ENCODE measurements at places on chromosomes 1 and 21.
A peak's percentile ranks its signal among the peaks of the same experiment; 100 is the strongest.

GRCh38 chr1:47243910-47244309, 11.9 kb upstream of the TAL1 start:
- DNase-seq, result no peak

DNA sequence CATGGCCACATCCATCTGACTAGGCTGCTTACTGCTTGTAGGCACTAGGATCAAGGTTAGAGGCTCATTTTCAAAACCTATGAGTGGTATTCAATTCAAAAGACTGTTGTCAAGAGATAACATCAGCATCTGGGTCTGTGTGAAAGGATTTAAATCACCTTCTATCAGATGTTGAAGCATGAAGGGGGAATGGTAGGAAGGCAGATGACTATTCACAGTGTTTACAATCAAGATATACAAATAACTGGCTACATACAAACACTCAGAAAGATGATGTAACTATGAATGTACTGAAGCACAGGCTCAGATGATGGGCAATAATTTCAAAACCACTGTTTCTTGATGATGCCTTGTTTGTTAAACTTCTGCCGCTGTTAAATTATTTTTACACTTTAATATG, 249.2 kb downstream of the SLC45A1 start:
- peak; percentile 84 for DNase-seq

GRCh38 chr1:1345384-1345783, 3.8 kb downstream of the DVL1 start:
- no peak for DNase-seq

- no peak for DNase-seq
Measured at GRCh38 chr1:159084152-159084551, 7.6 kb upstream of the AIM2 start.

DNA sequence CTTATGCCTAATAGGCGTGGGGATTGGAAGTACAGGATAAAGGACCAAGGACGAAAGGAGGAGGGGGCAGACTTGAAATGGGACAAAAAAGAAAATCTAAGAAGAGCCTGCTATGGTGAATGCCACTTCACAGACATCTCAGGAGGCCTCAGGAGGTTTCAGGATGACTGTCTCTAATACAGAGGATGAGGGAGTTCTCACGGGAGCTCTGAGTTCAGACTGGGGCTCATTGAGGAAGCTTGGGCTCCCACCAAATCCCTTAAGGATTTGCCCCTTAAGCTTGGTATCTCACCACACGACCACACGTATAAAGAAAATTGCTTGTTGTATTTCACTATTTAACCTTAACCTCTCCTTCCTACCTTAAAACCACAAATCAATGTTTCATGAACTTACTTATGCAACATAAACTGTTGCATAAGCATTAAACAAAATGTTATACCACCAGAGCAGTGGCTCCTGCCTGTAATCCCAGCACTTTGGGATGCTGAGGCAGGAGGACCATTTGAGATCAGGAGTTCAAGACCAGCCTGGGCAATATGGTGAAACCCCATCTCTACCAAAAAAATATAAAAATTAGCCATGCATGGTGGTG, 12.4 kb downstream of the SLC30A1 start:
- DNase-seq, result no peak

DNA sequence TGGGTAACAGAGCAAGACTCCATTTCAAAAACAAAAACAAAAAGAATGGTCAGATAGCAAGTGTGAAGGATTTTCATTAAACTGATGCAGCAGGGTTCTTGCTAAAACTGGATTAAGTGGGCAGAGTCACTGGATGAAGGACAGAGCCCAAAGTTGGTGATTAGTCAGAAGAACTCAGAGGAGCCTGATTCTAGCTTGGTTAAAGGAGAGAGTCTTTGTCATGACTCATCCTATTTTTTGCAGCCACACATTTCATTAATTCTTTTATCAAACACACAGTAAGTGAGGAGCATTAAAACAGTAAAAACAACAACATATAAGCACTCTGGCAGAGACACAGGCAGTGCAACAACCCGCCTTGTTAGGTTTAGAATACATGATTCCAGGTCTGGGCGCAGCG, 56.0 kb upstream of the EDARADD start:
- DNase-seq, result peak; percentile 1

DNA sequence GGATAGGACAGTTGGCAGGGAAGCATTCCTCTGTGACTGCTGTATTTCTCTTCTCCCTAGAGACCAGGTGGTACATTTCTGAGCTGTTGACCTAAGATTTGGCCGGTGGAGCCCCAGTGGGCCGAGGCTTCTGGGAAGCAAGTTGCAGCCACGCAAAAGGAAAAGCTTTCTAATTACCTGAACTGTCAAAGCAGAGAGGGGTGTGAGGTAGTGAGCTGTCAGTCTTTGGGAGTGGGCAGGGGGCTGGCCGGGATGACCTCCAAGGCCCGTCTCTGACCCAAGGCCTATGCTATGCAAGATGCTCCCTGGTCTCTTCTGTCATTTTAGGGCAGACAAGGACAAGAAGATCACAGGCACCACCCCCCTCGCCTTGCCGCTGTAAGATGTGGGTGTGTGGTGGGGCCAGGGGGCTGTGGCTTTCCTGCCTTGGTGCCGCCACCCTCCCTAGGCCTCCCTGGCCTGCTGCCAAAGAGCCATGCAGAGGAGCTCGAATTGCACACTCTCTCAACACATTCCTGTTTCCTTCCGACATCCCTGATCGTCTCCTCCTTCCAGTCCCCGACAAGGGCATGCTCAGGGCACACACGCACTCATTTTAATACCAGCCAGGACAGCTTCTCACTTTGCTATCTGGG, 7.7 kb downstream of the PADI1 start:
- peak; percentile 73 for DNase-seq

- DNase-seq, result no peak
Measured at GRCh38 chr21:34619841-34620665, 5.1 kb upstream of the RCAN1 start.

GRCh38 chr1:7462617-7463016, 308.5 kb upstream of the VAMP3 start:
- DNase-seq, result no peak

- DNase-seq, result peak; percentile 61
Measured at GRCh38 chr1:77639056-77639455, 43.4 kb downstream of the ZZZ3 start.

GRCh38 chr1:56584910-56585528, 5.7 kb upstream of the PLPP3 start:
- DNase-seq, result peak; percentile 77

DNA sequence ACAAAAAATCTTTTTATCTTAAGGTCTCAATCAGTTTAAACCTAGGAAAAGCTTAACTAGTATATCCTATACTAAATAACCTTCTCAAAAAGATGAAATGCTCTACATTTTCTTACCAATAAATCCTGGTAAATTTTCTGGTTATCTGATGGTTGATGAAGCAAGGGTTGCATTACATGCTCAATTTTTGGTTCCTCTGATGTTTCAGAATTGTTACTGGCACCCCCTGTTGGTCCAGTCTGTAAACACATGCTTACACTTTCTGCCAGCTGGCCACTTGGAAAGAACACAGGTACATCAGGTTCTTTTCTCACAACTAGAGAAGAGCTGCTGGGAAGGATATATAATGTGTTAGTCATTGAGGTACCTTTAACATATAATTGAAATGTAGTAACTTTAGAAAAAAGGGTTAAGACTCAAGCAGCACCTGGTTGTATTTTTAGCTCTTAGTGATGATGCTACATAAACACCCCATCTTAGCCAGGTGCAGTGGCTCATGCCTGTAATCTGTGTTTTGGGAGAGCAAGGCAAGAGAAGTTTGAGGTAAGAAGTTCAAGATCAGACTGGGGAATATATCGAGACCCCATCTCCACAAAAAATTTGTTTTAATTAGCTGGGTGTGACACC, 30.9 kb upstream of the TAL1 start:
- DNase-seq, result peak; percentile 38

- DNase-seq, result no peak
Measured at GRCh38 chr1:235639226-235640205, 10.1 kb downstream of the GNG4 start.

GRCh38 chr1:37131281-37131680, 97.0 kb upstream of the GRIK3 start:
- no peak for DNase-seq

DNA sequence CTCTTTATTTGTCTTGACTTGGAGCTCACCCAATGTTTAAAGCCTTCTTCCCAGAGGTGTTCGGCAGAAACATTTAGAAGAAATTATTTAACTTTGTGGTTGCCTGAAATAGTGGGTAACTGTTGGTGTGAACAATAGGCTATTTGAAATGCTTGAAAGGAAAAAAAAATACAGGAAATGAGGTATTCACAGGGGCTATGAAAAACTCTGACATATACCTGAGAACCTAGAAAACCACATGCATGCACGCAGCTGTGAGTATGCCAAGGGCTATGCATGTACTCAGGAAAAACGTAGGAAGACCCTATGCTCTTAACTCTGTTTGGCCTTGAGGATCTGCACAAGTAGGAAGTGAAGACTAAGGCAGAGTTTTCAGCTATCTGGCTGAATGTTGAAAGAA, 16.4 kb upstream of the RNF186 start:
- DNase-seq, result no peak

DNA sequence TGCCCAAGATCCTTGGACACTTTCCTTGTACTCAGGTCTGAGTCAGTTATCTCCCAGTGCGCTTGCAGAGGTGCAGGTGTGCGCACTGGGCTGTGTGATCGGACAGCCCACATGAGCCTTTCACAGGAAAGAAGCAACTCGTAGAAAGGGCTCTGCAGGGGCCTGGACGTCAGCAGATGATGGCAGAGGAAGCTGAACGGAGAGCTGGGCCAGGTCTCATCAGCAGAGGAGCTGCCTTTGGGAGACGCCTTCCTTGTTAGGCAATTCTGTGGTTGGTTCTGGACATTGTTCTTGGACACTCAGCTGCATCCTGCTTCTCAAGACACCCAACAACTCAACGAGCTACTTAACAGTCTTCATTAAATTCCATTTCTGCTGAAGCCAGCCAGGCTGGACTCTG, 7.5 kb upstream of the PROK1 start:
- no peak for DNase-seq

GRCh38 chr1:66326867-66327266, 207.1 kb upstream of the SGIP1 start:
- DNase-seq, result no peak

DNA sequence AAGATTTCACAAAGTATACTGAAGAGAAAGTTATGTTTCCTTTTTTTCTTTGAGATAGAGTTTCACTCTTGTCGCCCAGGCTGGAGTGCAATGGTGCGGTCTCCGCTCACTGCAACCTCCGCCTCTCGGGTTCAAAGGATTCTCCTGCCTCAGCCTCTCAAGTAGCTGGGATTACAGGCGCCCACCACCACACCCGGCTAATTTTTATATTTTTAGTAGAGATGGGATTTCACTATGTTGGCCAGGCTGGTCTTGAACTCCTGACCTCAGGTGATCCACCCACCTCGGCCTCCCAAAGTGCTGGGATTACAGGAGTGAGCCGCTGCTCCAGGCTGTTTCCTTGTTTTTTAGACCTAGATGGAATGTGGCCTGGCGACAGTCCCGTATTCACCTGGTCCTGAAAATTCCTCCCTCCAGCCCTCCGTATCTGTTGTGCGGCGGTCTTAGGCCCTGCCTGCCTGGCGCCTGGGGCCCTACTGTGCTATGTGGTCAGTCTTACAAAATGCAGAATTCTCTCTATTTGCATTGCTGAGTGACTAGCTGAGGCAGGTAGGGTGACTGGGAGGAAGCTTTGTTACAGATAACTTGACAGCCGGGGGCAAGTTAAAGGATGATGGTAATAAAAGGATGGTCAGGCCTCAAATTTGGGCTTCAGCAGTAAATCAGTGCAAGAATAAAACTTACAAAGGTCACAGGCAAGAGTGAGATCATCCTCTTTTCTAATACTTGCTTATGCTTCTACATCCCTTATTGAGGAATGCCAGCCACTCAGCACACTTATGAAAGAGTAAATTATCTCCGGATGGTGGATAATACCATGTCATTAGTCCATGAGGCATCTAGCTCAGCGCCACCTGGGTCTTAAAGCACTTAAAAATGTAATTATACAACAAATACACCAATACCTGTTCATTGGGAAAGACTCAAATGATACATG, 30.3 kb downstream of the PARK7 start:
- DNase-seq, result peak; percentile 40

DNA sequence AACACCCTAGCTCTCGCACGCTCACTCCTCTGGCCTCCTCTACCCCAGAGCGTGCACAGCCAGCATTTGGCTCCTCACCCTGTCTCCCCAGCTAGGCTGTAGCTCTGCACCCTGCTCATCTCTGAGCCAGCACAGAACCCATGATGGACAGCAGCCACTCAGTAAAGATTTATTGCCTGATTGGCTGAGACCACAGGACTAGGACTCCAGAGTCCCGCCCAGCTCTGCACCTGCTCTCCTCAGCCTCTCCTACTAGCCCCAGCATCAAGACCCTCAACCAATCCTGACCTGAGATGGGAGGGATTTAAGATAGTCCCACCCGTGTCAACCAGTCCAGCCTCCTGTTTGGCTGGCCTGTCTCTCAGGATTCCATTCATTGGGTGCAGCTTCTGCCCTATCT, 9.3 kb downstream of the C1QB start:
- no peak for DNase-seq

All from IMR-90 (cell line).